ENCODE measurements at places on chromosomes 7 and 10. TPM values are rescaled to one million over a fixed set of nuclear protein-coding genes. Genes with fewer than 3 reads are reported as not detected.

DNA sequence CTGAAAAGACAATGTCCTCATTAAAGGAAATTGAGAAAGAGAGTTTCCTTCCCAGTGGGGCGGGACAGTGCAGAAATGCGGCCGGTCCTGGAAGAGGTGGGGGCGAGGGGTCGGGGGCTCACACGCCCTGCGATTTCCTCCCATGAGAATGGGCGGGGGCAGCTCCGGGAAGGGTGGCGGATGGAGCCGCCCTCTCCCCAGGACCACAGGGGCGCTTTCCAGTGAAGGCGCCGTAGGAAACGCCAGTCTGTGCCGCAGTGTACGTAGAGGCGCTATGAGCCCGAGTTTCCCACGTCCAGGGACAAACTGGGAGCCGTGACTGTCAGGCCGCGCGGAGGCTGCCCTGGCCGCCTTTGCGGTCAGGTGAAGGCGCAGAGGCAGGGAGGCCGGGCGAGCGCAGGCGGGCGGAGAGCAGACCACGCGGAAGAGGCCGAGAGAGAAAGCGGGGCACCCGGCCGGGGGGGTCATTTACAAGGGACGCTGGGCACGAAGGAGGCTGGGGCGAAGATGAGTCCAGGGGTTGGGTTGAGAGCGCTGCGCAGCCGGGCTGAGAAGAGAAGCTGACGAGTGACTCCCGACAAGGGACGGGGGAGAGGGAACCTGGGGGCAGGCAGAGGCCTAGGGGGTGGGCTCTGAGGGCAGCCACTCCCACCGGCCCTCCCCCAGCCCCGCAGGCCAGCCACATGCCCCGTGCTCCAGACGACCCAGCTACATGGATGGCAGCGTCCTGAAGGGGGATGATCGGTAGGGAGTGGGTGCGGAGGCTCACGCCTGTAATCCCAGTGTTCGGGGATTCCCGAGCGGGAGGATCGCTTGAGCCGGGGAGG is 45.0 kb downstream of the ALOX5 start:
- DNase-seq, result peak; percentile 2

- DNase-seq, result peak; percentile 37
These were observed 23.7 kb upstream of the CAMK2B start for GRCh38 chr7:44348851-44349781.

DNA sequence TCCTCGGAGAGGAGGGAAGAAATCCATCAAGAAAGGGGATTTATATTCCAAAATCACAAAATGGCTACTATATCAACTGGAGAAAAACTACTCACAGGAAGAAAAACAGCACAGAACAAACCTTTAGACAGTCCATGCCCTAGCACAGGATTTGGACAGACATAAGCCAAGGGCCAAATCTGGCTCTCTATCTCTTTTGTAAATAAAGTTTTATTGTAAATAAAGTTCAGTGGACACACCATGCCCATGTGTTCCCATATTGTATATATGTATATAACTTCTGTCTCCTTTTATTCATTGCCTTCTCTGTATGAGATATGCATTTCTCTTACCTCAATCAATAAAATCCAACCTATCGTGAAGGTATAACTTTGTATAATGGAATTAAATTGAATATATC is 742.8 kb upstream of the LRRTM3 start:
- no peak for DNase-seq

DNA sequence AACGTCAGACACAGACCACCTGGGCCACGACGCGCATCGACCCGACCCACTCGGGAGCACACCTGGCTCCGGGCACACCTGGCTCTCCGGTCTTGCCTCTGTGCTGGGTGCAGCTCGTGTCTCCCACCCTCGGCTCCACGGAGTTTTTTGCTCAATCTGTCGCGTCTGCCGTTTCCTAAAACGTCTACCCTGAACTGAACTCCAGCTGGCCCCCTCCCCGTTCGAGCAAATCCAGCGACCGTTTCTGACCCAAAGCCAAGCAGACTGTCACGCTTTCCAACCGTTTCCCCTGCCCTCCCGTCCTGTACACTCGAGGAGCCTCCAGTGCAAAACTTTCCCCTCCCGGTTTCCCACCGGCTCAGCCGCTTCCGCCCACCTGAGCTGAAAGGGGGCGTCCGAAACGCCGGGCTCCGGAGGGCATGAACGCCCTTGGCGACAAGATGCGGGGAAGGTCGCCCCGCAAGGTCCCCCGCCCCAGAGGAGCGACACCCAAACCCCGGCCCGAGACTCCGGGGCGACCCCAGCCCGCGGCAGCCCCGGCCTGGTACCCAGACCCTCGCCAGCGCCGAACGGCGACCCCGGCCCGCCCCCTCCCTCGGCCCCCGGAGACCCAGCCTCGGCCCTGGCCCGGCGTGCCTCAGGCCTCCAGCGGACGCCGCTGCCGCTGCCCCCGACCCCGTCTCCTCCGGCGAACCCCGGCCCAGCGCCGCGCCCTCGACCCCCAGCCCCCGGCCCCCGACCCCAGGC is 557 bp downstream of the CYTH3 start:
- no peak for DNase-seq

DNA sequence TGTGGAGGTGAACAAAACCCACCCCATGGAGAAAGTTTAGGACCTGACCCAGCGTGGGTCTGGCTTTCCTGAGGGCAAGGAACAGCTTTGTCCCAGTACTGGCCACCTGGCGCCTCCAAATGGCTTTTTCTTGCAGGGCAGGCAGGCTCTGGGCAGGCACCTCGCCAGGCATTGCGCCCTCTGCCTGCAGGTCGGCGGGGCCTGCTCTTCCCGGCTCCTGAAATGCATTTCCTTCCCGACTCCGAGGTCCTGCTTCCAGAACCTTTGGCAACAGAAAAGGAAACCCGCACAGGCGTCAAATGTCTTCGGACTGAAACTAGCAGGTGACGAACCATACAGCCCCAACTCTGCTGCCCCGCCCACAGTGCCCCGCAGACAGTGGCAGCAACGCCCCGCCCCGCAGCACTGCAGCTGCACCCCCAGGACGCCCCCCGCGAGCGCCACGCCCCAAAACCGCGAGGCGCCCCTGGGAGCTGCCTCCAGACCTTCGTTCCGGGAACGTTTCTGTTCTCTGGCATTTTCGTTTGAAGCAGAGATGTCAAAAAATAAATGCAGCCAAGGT is 65.5 kb downstream of the C10orf143 start:
- DNase-seq, result peak; percentile 69

- DNase-seq, result peak; percentile 79
These were observed 287.2 kb upstream of the MKLN1 start for GRCh38 chr7:131040467-131040932.

DNA sequence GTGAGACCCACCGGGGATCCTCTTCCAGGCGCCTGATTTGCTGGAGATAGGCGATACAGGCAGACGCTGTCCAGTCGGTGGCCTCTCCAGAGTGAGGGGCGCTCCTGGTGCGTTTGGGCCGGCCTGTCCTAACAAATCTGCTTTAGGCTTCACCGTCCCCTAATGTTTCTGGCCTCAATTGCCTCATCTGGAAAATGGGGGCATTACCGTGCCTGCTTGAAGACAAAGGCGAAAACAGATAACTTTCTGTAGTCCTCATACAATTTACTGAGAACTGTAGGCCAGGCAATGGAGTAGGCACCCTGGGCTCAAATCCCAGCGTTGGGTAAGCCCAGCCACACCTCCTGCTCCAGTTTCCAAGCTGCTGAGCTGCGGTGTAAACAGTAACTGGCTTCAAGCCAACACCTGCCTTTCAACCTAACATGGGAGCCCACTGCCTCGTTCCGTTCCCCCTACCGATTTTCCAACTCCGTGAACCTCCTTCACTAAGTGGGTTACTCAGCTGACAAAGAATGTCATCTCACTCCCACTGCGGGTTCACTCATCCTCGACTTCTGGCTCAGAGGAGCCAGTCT is 589 bp upstream of the ZFAND4 start:
- no peak for DNase-seq

DNA sequence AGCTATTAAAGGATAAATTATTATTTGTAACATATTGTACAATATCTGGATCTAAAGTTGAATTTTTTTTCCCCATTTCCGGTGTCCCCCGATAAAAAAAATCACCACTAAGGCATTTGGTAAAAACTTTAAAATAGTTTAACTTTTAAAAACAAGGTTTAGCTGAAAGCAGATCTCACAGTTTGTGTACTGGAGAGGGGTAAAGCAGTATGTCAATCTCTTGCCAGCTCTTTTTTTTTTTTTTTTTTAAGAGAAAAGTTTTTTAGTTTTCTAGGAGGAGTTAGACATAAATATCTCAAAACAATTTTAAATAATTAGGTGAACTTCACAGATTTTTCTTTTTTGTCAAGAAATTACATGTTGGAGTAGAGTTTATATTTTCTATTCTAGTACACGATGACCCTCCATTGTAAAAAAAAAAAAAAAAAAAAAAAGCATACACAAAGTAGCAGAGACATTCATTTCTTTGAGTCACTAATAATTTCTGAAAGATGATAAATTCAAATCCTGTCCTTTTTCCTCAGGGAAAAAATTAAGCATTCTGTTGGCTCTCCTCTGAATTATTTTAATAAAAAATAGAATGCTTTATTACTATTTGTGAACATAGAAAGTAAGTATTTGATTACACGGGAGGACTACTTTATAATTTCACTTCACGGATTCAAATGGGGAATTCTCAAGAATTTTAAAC is 1.9 kb upstream of the HBP1 start:
- no peak for DNase-seq

DNA sequence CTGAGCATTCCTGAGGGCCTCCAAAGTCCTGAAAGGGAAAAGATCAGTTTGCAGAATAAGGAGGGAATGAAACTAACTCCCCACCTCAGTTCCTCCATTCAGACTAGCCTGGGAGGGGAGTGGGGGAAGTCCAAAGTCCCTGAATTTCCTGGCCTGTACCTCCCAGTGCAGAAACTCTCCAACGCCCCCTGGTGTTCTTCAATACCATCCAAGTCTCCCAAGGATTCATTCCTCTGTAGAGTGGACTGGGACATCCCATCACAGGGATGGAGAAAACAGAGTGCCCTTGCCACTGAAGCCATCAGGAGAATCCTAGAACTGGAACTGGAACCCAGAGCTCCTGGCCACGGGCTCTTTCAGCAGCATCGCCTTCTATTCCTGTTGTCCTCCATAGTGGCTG is 1.6 kb upstream of the COL13A1 start:
- DNase-seq, result peak; percentile 51

GRCh38 chr10:14884082-14884481 is 5.4 kb downstream of the SUV39H2 start:
- no peak for DNase-seq

DNA sequence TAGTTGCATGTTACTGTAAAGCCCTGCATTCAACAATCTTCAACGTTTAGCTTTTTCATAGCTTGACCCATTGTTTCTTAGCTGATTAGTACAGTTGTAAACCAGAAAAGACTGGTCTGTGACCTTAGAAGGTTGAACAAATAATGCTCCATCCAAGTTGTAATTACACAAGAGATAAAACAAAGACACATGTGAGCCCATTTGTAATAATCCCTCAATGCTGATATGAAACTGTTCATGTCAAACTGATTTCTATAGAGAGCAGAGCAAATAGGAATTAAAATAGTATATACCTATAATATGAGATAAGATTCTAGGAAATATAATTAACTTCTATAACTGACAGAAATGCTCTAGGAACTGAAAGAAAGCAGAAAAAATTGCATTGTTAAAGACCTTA is 94.7 kb upstream of the SLC25A13 start:
- no peak for DNase-seq

- peak; percentile 67 for DNase-seq
These were observed 553 bp downstream of the VDAC2 start for GRCh38 chr10:75211007-75211691.

DNA sequence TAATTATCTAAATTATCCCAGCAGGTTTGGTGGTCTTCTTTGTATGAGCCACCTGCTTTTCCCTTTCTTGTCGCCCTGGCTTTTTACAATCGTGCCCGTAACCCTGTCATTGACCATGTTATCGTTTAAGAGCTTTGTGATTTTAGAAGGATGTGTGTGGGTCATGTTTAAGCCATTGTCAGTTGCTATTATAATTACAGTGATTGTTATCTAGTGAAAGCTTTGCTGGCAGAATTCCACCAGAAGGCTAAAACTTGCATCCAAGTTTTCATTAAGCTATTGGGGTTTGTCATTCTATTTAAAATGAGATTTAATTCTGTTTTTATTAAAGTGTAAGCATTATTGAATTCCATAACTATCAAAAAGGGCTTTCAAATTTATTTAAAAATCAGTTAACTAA is 354.2 kb upstream of the TMEM229A start:
- no peak for DNase-seq

DNA sequence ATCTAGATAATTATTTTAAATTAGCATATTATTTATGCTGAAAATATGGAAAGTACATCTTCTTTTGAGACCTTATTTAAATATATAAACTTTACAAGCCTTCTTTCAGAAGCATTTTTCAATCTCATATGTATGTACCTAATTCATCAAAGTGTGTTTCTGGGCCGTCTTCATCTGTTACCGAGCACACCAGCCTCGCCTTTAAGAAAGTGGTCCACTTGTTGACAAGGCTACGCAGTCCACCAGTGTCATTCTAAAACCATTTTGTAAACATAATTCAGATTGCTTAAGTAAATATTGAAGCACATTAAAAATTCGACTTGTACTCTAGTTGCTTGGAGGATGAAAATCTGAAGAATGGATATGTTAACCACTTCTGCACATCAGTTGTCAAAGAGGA is 116.3 kb downstream of the SEMA3C start:
- DNase-seq, result no peak

DNA sequence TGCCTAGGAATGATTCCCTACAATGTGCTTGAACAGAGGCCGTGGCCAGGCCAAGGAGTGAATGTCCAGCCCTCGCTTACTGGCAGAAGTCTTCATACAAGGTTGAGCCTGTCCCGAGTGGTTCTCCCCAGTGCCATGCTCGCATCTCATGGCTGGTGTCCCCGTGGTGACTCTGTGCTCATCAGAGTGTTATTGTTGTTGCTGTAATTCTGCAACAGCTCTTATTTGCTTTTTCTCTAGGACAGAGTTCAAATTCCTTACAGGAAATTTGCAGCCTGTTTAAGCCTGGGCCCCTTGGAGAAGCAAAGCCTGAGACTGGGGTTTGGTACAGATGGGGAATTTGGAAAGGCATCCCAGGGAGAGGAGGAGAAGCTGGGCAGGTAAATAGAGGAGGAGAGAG is 157.7 kb upstream of the PRR15 start:
- no peak for DNase-seq

GRCh38 chr10:3570131-3570729 is 214.8 kb downstream of the KLF6 start:
- DNase-seq, result no peak

GRCh38 chr7:28029051-28029450 is 151.5 kb downstream of the JAZF1 start:
- no peak for DNase-seq

ELAPOR2 gene
- 5.7 TPM for total RNA-seq

OR13A1 gene
- total RNA-seq, result not detected

PPIA gene
- total RNA-seq, result 6,248 TPM

NRAP gene
- not detected for total RNA-seq

CTBP2 gene
- 51.1 TPM for total RNA-seq

LOXL4 gene
- total RNA-seq, result 0.46 TPM

ADAMTS14 gene
- 2.7 TPM for total RNA-seq

OGDHL gene
- not detected for total RNA-seq

ATG9B gene
- total RNA-seq, result 0.06 TPM

NPSR1 gene
- not detected for total RNA-seq

WDFY4 gene
- not detected for total RNA-seq

CHST3 gene
- total RNA-seq, result 40.6 TPM

GDF2 gene
- not detected for total RNA-seq
